Fibroblast of upper back skin (primary cell): ENCODE measurements at places on chromosomes 7 and 10.

- DNase-seq, result no peak
Observed at GRCh38 chr10:43855667-43856210, 207.1 kb upstream of the ZNF32 start.

DNA sequence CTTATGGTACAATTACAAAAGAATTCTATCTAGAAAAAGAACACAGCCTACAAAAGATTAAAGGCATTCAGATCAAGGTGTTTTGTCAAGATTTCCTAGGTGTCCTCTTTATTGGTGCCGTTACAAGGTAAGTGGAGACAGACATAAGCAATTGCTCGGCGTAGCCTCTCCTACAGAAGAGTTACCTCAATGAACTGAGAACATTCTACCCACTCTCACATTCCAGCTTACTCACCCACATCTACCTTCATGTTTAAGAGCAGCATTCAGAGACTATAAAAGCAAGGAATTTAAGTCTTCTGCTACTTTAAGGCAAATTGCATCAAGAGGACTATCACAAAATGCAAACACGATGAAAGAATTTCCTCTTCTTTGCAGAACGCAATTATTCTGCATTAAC, 29.5 kb downstream of the MPP7 start:
- DNase-seq, result no peak

DNA sequence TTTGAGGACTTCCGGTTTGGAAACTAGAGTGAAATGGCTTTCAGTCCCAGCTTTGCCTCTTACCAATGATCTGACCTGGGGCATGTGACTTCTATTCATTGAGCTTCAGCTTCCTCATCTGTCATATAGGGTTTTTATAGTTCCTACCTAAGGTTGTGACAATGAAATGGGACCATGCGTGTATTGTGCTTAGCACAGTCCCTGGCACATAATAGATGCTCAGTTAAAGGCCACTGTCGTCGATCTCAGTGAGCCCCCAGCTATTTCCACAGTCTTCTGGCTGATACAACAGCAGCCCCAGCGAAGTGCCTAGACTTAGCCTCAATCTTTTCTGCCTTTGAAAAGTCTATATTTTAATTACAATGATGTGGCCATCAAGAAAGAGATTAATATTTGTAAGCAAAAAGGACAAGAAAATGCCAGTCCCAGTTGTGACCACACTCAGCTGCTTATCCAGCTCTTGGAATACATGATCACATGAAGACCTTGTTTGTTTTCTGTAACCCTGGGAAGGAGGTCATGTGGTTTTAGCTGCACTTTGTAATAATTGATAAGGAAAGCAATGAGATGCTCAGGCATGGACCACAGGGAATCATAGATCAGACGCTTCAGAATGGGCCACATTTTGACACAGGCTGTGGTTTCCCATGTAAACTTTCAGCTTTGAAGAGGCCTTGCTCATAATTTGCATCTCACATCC, 44.6 kb downstream of the VWA2 start:
- DNase-seq, result no peak

GRCh38 chr7:131235489-131236317, 92.0 kb upstream of the MKLN1 start:
- DNase-seq, result peak; percentile 97

DNA sequence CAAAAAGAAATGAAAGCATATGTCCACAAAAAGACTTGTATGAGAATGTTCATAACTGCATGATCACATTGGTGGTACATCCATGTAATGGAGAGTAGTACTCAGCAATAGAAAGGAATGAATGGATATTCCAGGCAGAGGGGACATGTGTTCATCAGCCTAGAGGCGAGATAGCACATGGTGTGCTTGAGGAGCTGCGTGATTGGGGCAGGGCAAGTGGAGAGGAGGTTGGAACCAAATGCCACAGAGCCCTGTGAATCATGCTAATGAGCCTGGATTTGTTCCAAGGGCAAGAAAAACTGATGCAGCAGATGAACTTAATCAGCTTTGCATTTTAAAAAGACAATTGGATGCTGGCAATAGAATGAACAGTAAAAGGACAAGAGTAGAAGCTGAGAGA, 73.3 kb downstream of the C10orf90 start:
- peak; percentile 35 for DNase-seq

GRCh38 chr7:33714208-33714607, 191.1 kb upstream of the BMPER start:
- no peak for DNase-seq

GRCh38 chr10:106296750-106297392, 867.6 kb downstream of the SORCS1 start:
- DNase-seq, result no peak

DNA sequence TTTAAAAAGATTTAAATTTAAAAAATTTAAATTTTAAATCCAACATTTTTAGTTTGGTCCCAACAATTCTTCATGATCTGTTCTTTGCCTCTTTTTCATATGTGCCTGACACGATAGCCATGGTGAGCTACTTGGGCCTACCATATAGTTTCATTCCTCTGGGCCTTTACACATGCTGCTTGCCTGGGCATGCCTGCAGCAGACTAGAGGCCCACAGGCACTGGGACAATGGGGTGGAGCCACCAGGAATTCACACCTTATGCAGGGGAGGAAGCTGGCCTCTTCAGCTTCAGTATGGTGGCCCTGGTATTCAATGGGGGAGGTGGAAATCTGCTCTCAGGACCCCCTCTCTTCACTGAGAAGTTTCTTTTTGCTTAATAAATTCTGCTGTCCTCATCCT, 37.8 kb upstream of the ZNF365 start:
- DNase-seq, result no peak

DNA sequence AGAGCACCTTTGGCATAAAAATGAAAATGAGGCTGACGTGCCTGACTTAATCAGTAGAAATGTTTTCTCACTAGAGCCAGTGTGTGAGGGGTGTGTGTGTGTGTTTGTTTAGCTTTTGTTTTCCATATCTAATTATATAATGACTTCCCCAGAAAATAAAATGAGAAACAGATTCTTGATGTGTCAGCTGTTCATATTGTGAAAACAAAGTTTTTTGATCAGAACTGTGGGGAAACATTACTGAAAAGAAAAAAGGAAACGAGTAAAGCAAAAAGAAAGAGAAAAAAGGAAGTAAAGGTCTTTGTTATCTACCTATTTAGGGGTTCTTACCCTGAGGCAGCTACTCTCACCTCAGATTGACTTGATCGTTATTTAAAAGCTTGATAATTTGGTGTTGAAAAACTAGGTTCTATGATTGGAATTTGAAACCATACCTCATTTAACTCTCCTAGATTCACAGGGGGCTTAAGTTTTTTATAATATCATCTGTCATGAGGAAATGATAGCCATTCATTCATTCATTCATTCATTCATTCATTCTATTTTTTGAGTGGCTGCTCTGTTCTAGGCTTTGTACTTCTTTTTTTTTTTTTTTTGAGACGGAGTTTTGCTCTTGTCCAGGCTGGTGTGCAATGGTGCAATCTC, 58.0 kb downstream of the CREM start:
- no peak for DNase-seq

DNA sequence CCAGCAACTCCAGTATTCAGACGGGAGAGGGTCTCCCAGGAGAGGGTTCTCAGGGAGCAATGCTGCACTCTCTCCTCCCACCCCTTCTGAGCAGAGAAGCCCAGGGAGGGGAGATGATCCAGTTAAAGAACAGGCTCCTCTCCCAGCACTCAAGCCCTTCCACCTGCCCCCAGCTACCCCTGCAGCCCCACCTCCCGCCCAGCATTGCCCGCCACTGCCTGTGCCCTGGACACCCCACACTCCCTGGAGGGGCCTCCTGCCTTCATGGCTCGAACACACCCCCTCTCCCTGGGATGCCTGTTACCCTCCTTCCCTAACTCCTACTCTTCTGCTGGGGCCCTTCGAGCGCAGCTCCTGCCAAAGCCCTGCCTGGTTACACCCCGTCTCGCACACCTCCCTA, 66.8 kb downstream of the ELFN1 start:
- DNase-seq, result no peak

GRCh38 chr10:35517431-35518181, 87.5 kb upstream of the GJD4 start:
- DNase-seq, result no peak
